Stimulated activated CD4-positive, alpha-beta T cell treated with anti-CD3 and anti-CD28 coated beads, Interleukin-1b, Interleukin-23, amount 100 ng/mL, for 1 hour (primary cell): ENCODE measurements at places on chromosomes 3 and 15.

DNA sequence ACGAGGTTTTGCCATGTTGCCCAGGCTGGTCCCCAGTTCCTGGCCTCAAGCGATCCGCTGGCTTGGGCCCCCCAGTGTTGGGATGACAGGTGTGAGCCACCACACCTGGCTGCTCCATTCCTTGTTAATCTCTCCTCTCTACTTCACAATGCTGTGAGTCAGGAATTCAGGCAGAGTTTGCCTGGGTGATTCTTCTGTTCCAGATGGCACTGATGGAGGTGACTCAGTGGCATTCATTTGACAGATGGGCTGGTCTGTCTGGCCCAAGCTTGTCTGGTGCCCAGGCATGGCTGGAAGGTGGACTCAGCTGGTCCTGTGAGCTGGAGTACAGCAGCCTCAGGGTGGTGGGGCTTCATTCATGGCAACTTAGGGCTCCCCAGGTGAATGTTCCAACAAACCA, 43.2 kb downstream of the SLC6A20 start:
- DNase-seq = no peak

DNA sequence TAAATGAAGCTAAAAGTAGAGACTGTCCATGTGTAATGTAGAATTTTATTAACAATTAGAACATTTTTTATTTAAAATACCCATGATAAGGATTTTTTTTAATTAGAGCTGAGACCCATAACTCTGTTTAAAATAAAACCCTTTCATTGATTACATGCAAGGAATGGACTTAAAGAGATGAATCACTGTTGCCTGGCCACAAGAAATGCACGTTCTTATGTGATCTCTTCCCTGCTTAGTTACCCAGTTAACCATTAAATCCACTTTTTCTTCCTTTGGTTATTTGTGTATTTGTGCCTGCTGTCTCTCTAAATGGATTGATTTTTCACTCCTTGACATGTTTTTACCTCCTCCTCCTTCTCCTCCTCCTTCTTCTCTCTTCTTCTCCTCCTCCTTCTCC, 83.3 kb upstream of the SLITRK3 start:
- DNase-seq = no peak

GRCh38 chr15:28098360-28098765, 752 bp downstream of the OCA2 start:
- no peak for DNase-seq

GRCh38 chr3:45967724-45968123, 24.5 kb downstream of the CXCR6 start:
- DNase-seq = no peak

GRCh38 chr3:193842832-193843473, 249.9 kb downstream of the OPA1 start:
- no peak for DNase-seq

DNA sequence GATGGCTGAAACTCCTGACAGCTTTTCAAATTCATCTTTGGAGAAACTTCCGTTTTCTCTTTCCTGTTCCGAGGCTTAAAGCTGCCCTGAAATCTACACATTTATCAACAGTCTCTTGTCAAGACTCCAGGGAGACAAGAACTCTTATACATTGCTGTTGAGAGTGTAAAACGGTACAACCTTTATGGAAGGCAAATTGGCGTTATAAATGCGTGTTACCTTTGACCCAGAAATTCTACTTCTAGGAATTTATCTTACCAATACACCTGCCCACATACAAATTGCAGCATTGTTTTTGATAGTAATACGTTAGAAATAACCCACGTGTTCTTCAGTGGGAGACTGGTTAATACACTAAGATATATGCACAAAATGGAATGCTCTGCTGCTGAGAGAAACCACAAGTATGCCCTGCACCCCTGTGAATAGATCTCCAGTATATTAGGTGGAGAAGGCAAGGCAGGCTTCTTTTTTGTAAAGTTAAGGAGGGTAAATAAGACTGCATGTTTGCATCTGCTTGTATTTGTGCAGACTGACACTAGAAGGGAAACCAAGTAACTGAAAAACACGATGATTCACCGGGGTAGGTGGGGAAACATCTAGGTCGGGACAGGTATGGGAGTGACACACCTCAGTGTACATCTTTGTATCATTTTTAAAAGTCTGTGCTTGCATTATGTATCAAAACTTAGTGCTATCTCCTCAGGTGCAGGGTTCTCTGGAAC, 97.5 kb downstream of the IGF1R start:
- no peak for DNase-seq

- DNase-seq = no peak
Observed at GRCh38 chr3:149536429-149536828, 61.9 kb downstream of the TM4SF4 start.
